ENCODE measurements at places on chromosomes 6 and 20.

- no peak for DNase-seq
Measured at GRCh38 chr20:15251171-15251570, 913.8 kb upstream of the FLRT3 start.

GRCh38 chr6:71602385-71603007 lies 283.9 kb upstream of the RIMS1 start:
- DNase-seq = no peak

GRCh38 chr20:57391439-57392301 lies 474 bp downstream of the RBM38 start:
- DNase-seq = no peak

DNA sequence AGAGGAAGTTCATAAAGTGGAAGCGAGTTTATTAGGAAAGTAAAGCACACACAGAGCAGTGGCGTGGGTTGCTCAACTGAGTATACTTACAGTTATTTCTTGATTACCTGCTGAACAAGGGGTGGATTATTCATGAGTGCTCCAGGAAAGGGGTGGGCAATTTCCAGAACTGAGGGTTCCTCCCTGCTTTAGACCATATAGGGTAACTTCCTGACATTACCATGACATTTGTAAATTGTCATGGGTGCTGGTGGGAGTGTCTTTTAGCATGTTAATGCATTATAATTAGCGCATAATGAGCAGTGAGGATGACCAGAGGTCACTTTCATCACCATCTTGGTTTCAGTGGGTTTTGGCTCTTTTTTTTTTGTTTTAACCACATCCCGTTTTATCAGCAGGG lies 29.8 kb downstream of the PDYN start:
- DNase-seq = no peak

DNA sequence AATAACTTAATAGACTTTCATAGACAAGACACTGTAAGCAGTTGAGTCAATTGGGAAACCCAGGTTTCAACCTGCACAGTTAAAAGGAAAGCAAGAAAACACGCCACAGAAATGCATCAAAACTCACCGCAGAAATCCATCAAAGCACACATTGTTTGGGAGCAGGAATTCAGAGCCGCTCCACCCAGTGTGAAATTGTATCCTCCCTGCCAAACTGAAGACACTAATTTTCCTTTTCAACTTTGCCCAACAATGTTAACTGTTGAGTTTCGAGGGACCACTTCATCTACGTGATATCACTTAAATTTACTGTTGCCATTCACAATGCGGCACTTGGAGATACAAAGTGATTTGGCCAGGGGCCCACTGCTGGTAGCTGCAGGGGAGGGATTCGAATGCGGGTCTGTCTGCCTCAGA lies 92.7 kb downstream of the DACT2 start:
- DNase-seq = no peak

DNA sequence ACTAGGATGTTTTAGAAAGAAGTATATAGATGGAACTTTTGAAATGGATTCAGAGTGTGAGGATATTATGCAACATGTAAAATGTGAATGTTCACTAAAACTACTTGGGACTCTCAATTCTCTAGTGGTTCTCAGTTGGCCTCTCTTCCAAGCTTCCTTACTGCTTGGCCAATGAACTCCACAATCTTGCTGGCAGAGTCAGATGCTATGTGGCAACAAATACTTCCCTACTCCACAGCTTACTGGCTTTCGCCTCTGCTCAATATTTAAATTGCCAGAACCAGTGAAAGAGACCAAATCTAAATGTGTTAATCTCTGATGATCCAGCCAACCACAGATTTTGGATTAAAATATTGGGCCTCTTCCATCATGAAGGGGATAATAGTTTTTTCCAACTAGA lies 138.4 kb downstream of the HTR1B start:
- no peak for DNase-seq

GRCh38 chr6:20620043-20620442 lies 85.8 kb downstream of the CDKAL1 start:
- DNase-seq = no peak

GRCh38 chr6:137588472-137588871 lies 94.3 kb upstream of the OLIG3 start:
- no peak for DNase-seq

DNA sequence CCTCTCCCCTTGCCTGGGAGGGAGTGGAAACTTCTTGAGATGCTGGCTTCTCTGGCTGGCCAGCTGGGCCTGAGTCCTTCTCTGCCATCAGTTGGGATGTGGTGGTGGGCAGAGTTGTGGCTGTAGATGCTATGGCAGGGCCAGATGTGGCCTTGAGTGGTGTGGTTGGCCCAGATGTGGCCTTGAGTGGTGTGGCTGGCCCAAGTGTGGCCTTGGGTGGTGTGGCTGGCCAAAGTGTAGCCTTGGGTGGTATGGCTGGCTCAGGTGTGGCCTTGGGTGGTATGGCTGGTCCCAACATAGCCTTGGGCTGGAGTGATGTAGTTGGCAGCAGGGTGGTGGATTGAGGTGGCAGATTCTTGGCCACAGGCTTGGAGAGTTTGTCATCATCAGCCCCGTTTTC lies 36.7 kb downstream of the C6orf132 start:
- no peak for DNase-seq

Data from stimulated activated CD8-positive, alpha-beta memory T cell treated with anti-CD3 and anti-CD28 coated beads, Interleukin-15, amount 100 ng/mL, for 1 hour (primary cell).